ENCODE measurements at places on chromosomes 7 and 10. TPM values are rescaled to one million over a fixed set of nuclear protein-coding genes. Genes with fewer than 3 reads are reported as not detected.

Gene UFSP1
- 8.7 TPM for total RNA-seq

Gene ADCYAP1R1
- 20.2 TPM for total RNA-seq

Gene ZNF277
- 19.5 TPM for total RNA-seq

Gene GNA12
- 61.8 TPM for total RNA-seq

Gene FKBP6
- not detected for total RNA-seq

Gene FAM171A1
- 11.1 TPM for total RNA-seq

Gene C10orf105
- 0.06 TPM for total RNA-seq

- no peak for DNase-seq
Measured at GRCh38 chr10:23120001-23120934, 24.9 kb downstream of the MSRB2 start.

- no peak for DNase-seq
Measured at GRCh38 chr10:3251172-3251571, 78.6 kb upstream of the PITRM1 start.

- no peak for DNase-seq
Measured at GRCh38 chr7:127657500-127657899, 5.5 kb downstream of the SND1 start.

- DNase-seq = no peak
Measured at GRCh38 chr7:66399566-66399965, 194.4 kb downstream of the TPST1 start.

- no peak for DNase-seq
Measured at GRCh38 chr7:34296663-34297062, 361.4 kb upstream of the NPSR1 start.

DNA sequence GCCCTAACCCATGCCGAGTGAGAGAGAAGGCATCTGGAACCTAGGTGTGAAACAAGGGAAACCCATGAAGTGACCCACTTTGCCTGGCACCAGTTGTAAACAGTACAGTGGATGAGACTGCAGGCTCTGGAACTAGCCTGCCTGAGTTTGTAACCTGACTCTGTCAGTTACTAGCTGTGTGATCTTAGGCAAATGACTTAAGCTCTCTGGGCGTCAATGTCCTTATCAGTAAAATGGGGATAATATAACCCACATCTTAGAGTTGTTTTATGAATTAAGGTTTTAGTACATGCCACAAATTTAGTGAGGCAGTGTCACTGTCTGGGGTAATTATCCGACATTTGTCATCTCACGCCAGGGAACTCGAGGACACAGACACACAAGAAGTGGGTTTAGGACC, 82.9 kb upstream of the AGK start:
- DNase-seq = no peak

DNA sequence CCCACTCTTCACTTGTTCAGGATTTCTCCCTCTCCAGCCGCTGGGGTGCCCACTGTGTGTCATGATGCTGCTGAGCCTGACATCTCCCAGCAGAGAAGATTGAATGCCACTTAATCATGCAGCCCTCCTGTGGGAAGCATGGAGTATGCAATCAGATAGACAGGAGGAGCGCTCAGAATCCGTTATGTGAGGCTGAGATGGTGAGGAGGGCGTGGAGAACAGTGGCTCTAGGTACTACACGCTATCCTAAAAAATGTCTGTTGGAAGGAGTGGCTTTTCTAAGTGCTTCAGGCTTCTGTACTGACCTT, 334.3 kb downstream of the LRMDA start:
- DNase-seq = no peak

DNA sequence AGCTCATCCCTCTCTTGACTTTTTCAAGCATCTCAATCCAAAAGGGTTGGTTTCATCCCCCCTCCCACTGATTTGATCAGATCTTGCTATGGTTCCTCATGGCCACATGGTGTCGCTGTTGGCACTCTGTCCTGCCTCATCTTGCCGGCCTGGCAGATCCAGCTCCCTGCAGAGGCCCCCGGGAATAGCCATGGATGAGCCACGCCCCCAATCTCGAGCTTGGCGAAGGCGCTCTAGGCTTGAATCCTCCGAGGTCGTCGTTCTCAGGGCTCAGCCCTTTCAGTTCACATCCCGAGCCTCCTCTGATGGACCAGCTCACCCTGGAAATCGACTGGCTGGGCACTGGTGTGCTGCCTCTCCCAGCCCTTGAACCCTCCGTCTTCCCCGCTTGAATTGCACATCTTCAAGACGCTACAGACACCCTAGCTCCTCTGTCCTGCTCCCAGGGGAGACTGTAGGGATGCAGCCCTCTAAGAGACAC, 628.7 kb downstream of the TYW1 start:
- DNase-seq = peak; percentile 93

Measured in esophagus muscularis mucosa (tissue), 4 donors.